Aorta (tissue), 5 donors: ENCODE measurements at places on chromosomes 1 and 21. TPM values are rescaled to one million over a fixed set of nuclear protein-coding genes. Genes with fewer than 3 reads are reported as not detected.

DNA sequence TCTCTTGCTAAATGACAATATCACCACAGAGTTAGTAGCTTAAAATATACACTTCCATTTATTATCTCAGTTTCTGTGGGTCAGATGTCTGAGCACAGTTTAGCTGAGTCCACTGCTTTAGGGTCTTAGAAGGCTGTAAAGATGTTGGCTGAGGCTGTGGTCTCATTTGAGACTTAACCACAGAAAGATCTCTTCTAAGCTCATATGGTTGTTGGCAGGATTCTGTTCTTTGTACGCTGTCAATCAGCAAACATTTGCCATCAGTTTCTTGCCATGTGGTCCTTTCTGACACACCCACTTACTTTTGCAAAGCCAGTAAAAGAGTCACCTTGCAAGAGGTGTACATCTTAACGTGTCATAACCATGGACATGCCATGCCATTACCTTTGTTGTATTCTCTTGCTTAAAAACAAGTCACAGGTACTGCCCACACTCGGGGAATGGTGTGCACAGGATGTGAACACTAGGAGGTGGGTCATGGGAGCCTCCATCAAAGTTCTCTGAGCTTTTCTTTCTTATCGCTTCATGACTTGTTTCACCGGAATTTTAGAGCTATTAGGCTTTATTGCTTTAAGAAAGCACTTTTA is 18.7 kb downstream of the DYRK1A start:
- DNase-seq = no peak

- DNase-seq = no peak
Observed at GRCh38 chr1:173112129-173112528, 61.4 kb upstream of the TNFSF18 start.

DNA sequence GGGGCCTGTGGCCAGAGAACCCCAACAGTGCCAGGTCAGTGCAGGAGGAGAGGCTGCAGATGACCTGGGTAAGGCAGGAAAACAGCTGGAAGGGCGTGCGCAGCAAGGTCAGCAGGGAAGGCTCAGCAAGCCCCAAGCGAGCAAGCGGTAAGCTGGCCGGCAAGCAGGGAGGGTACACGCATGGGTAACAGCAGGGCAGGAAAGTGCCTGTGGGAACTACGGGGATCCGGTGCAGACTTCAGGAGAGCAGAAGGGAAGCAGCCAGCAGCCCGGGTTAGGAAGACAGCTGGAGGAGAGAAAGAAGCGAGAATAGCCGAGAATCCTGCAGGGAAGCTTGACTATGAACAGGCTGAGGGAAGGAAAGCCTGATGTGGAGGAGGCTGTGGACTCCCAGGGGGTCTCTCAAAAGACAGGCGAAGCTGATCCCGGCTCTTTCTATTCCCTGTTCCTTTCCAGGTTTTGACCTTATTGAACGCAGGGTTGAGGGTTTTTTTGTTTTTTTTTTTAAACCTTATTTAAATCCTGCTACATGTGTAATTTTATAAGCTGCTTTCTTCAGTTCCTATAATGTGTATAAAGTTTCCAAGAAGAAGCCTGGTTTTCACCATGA is 20.9 kb downstream of the UMODL1 start:
- DNase-seq = peak; percentile 40

DNA sequence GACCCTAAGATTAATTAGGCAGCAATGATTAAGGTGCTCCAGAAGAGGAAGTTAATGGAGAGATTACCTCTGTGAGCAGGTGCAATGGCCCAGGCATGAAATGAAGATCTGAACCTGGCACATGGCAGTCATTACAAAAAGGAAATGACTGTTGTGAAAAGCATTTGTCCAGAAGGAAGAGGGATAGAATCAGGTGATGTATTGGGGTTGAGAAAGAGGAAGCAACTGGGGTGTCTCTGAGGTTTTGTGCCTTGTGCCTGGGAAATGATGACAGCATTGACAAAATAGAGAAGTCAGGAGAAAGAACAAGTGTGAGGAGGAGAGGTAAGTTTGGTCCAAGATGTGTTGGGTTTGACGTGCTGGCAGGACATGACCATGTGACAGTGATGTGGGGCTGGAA is 5.6 kb downstream of the CRCT1 start:
- DNase-seq = no peak

- no peak for DNase-seq
Observed at GRCh38 chr1:18142969-18143368, 35.4 kb downstream of the IGSF21 start.

GRCh38 chr1:237759377-237759776 is 131.3 kb downstream of the ZP4 start:
- no peak for DNase-seq

- DNase-seq = no peak
Observed at GRCh38 chr1:34163792-34164731, 968 bp downstream of the CSMD2 start.

GRCh38 chr1:118815909-118816308 is 172.2 kb downstream of the TBX15 start:
- DNase-seq = no peak

DNA sequence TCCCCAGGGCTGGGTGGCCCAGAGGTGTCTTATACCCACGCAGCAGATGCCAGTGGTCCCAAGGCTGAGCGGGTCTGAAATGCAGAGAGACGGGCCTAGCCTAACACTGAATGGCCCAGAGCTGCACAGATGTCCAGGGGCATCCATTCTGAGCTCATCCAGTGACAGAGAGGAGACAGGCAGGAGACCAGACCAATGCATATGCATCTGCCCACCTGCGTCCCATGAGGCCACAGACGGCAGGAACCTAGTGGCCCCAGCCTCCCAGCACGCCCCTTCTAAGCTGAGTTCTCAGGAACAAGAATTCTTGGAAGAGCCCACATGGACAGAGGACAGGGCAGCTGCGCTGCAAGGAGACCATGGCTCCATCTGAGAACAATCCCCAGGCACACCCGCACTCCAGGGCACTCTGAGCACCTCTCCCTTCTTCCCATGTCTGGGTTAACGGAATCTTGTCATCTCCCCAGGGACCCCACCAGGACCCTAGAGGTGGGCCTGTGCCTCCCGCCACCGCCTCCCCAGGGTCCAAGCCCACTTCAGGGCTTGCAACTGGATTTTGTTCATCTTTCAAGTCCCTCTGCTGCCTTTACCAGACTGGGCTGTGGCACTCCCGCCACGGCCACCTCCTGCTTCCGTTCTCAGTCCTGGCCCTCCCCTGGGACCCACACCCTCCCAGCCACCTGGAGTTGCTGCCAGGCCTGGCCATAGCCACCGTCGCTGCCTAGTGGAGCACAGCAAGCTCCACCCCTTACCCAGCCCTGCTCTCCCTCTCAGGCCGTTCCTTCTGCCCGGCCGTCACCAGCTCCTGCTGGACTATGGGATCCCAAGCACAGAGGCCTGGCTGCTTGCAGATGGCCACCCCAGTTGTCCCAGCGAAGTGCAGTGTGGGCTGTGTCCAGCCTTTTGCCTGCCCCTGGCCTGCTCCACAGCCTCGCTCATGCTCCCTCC is 3.3 kb downstream of the WNT3A start:
- no peak for DNase-seq

DNA sequence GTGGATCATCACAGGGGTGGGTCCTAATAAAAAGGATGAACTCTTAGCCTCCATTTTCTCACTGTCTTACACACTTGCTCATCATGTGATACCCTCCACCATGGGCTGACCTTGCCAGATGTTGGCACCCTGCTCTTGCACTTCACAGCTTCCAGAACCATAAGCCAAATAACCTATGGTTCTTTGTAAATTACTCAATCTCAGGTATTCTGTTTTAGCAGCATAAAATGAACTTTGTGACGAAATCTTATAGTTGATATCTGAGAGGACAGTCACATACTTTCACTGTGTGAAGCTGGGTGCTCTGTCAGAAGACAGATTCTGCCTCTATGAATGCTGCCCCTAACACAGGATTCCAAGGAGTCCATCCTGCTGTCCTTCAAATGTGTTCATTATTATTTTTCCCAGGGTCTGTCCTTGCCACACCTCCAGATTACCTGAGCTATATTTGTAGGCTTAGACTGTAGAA is 13.8 kb downstream of the DUSP10 start:
- DNase-seq = no peak

GRCh38 chr1:102732927-102733326 is 375.4 kb downstream of the COL11A1 start:
- DNase-seq = no peak

GRCh38 chr1:64597113-64597512 is 127.2 kb downstream of the CACHD1 start:
- no peak for DNase-seq

DNA sequence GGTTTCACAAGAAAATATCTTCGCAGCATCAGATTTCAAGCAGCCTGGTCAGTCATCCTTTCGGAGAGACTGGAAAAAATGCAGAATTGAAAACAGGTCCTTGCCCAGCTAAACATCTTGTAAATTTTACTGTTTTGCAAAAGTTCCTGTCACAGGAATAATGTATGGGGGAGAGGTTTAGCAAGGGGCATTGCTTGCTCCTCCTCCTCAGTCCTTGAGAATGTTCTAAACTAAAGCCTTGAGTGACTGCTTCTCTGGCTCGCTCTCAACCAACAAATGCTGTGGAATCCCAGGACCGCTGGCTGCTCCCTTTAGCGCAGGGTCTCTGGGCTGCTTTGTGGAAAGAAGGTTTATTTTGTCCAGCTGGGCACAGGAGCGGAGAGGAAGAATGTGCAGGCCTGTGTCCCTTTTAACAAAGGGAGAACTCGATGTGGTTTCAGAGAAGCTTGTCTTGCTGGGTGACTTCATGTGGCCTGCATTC is 33.6 kb upstream of the FHAD1 start:
- DNase-seq = peak; percentile 66

DNA sequence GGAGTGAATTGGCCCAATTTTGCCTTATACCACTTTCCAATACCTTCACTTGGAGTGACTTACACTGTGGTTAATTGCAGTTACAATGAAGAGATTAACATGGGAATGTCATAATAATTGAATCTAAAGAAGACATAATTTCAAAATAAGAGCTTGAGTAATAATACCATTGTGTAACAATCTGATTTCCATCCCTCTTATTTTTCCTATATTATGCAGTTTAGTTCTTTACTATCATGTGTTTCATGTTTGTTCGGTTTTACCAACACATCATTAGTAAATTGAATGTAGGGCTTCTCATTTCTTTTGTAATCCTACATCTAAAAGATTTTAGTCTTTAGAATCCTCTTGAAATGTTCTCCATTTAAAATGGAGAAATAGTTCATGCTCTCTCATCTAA is 19.2 kb upstream of the XPR1 start:
- DNase-seq = no peak

GRCh38 chr1:164562947-164563520 is 4.0 kb downstream of the PBX1 start:
- no peak for DNase-seq

DNA sequence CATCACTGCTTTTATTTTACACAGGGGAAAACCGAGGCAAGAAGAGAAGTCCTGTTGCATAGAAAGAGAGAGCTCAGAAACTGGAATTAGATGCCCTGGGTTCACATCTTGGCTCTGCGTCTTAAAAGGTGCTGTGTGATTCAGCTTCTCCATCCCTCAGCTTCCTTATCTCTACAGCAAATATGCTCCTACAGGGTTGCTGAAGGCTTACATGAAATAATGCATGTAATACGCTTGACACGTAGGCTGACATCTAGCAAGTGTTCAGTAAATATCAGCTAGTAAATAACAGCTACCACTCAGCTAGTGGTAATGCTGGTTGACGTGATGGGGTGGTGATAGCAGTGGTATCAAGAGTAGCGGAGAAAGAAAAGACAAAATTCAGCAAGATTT is 77.1 kb upstream of the CD55 start:
- no peak for DNase-seq

DNA sequence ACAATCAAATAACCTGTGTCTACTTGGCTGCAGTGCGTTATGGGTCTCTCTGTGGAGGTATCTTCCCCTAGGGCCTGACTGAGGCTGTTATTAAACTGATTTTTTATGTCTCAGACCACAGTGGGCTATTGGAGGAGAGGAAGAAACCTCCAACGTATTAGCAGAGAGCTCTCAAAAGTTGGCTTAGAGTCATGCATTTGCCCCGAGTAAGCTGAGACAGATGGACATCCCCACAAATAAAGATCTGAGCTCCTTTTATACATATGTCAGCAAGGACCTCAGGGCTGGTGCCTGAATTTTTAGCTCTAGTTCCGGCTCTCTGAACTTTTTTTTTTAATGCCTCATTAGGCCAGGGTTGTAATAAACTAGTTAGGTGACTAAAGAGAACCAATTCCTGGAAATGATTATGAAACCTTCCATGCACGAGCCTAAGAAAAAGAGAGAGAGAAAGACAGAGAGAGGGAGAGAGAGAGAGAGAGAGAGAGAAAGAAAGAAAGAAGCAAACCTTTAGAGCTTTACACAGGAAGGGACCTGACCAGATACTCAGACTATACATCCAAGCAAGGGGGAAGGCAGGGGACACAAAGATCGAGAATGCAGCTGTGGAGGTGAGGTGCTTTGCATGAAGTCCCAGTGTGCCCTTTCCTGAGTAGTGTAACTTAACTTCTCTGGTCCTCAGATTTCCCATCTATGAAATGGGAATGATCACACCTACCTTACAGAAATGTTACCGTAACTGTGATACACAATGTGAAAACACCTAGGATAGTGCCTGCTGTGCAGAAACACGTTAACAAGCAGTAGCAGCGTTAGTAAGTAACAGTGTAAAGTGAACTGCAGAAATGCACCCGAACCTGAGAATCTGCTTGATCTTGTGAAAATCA is 8.4 kb upstream of the PIGR start:
- DNase-seq = no peak

GRCh38 chr1:222417264-222417663 is 130.6 kb downstream of the HHIPL2 start:
- no peak for DNase-seq

GRCh38 chr1:240310226-240310925 is 218.7 kb downstream of the FMN2 start:
- DNase-seq = no peak

- no peak for DNase-seq
Observed at GRCh38 chr21:35860189-35860869, 200.0 kb downstream of the SETD4 start.

- no peak for DNase-seq
Observed at GRCh38 chr1:79617777-79618176, 611.2 kb upstream of the ADGRL4 start.

The IL19 gene
- not detected for total RNA-seq

The NT5C1A gene
- not detected for total RNA-seq

The ADIPOR1 gene
- total RNA-seq = 55.2 TPM

The RAB3GAP2 gene
- 44.2 TPM for total RNA-seq

The IL20 gene
- total RNA-seq = not detected

The ESRRG gene
- not detected for total RNA-seq
